ENCODE measurements at places on chromosomes 7 and 10. TPM values are rescaled to one million over a fixed set of nuclear protein-coding genes. Genes with fewer than 3 reads are reported as not detected.

The UNC5B gene
- polyA plus RNA-seq, result 12.4 TPM

The CRHR2 gene
- 0.45 TPM for polyA plus RNA-seq

DNA sequence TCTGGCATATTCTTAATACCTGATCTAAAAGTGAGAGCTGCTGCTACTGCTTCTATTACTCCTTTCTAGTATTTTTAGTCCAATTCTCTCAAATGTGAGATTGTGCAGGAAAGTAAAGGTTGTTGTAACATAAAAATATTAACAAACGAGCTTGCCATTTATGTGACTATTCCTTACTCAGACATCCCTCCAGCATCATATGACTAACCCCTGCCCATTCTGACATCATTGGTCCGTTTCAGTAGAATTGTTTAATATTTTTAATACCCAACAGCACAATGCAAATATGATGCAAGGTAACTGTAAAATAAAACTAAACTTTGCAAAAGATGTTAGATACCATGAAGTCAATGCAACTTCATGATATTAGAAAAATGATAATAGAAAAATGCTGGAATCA, 83.6 kb downstream of the CFAP58 start:
- no peak for DNase-seq

DNA sequence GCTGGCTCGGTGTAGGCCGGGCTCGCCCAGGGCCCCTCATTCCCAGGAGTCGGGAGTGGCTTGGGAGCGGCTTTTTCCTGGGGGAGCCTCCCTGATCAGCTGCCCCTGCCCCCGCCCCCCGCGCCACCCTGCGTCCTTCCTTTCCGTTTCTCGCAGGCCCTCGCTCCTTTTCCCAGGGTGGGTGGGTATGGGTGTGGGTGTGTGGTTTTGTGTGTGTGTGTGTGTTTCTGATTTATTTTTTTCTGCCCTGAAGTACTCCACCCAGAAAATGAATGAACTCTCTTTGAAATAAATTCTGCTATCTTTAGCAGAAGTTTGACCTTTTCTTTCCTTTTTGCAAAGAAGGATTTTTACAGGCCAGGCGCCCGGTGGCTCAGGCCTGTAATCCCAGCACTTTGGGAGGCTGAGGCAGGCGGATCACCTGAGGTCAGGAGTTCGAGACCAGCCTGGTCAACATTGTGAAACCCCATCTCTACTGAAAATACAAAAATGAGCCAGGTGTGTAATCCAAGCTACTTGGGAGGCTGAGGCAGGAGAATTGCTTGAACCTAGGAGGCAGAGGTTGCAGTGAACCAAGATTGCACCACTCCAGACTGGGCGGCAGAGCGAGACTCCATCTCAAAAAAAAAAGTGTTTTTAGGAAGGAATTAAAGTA, 30.0 kb upstream of the AP5Z1 start:
- DNase-seq, result no peak

DNA sequence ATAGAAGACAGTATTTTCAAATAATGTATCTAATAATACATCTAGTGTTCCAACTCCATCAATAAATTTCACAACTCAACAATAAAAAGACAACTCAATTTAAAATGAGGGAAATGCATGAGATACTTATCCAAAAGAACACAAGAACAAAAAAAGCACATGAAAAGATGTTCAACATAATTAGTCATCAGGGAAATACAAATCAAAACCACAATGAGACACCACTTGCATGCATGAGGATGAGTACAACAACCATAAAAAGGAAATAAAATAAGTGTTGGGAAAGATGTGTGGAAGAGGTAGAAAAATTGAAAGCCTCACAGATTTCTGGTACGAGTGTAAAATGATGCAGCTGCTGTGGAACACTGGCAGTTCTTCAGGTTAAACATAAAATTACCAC, 111.6 kb upstream of the PTPRZ1 start:
- DNase-seq, result no peak

DNA sequence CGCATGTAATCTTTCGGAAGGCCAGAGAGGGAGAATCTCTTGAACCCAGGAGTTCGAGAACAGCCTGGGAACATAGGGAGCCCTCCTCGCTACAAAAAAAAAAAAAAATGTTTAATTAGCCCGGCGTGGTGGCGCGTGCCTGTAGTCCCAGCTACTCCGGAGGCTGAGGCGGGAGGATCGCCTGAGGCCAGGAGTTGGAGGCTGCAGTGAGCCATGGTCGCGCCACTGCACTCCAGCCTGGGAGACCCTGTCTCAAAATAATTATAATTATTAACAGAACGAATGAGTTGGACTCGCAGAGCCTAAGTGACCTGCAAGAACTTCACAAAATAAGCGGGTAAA, 794 bp downstream of the PCGF6 start:
- DNase-seq, result no peak

- DNase-seq, result no peak
Measured at GRCh38 chr10:1187855-1188557, 131.8 kb downstream of the WDR37 start.

- DNase-seq, result no peak
Measured at GRCh38 chr10:86391236-86391840, 24.7 kb upstream of the GRID1 start.

DNA sequence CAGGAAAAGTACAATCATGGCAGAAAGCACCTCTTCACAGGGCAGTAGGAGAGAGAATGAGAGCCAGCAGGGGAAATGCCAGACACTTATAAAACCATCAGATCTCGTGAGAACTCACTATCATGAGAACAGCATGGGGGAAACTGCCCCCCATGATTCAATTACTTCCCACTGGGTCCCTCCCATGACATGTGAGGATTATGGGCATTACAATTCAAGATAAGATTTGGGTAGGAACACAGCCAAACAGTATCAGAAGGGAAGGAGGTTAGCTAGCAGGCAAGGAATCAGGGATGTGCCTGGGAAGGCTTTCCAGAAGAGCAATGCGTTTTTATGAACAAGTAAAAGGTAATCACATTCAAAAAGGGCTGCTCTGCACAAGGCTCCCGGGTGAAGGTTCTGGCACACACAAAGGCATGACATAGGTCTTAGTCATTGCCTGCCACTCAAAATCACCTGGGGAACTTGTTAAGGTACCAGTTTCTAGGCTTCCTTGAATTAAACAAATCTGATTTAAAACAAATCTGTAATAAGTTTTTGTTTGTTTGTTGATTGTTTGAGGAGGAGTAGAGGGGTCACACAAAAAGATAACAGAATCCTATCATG, 40.9 kb downstream of the BMPER start:
- no peak for DNase-seq

All from right cardiac atrium (tissue), 5 donors.